Kidney (tissue), 22 donors: ENCODE measurements at places on chromosomes 16 and 17.
A peak's percentile ranks its signal among the peaks of the same experiment; 100 is the strongest.

- DNase-seq: no peak
These were observed 17.2 kb downstream of the NKD1 start for GRCh38 chr16:50565428-50565827.

GRCh38 chr16:8963010-8963820 is 491 bp downstream of the USP7 start:
- DNase-seq: peak; percentile 26

- DNase-seq: no peak
These were observed 359.6 kb upstream of the CCL2 start for GRCh38 chr17:33895491-33895890.

DNA sequence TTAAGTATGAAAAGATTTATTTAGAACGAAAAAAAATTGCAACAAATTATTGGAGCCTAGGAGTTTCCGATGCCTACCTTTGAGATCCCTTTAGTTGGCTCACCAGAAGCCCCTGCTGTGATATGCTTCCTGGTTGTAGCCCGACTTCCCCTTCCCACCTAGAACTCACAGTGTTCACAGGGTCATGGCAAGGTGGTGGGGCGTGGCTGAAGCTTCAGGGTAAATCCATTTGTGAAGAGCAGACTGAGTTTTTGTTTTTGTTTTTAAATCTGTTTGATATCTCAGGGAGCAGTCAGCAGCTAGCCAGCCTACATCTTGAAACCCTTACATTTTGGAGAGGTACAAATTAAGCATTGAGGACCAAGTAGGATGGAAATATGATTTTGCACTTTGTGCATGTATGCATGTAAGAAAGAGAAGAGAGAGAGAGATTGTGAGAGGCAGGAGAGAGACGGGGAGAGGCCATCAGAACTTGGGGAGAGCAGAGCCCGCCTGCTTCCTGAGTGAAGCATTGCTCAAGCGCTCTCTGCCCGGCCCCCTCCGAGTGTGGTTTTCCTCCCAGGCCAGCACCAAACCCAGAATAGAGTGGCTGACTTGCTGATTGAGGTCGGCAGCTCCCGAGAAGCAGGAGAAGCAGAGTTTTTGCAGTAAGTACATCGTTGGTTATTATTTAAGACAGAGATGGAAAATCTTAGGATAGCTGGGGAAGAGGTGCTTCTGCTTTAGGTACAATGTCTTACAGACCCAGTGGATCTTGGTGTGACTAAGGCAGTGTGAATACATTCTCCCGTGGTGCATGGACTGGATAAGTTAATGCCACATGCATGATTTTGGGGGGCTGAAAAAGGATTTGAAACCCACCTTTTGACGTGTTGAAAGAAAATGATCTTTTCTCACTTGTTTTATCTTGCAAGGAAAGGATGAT is 64.2 kb downstream of the SPECC1 start:
- DNase-seq: peak; percentile 88
